Stimulated activated CD4-positive, alpha-beta T cell treated with anti-CD3 and anti-CD28 coated beads, TNF-alpha, amount 100 ng/mL, for 48 hours (primary cell): ENCODE measurements at places on chromosomes 2 and 18.

DNA sequence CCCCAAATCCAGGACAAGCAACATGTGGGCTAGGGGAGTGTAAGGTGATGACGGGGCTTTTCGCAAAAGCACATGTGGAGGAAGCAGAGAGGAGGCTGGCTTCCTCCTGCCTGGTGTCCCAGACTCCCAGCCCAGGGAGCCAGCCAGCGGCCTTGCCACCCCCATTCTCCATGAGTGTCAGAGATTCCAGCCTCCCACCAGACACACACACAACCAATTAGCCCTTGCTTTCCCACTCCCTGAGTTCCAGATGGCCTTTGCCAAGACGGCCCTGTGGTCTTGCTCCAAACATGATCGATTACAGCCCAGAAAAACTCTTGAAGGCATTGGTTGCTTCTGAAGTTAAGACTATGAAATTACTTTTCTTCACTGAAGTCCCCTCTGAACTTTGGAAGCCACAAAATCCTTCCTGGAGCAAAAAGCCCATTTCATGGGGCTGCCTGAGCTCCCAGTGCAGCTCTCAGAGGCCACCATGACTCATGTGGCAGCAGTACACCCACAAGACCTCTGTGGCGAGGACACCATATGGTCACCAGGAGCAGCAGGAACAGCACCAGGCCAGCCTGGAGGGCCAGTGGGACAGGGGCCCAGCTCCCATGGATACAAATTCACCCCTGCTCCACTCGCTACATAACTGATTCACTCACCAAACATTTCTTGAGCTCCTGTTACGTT lies 69.1 kb upstream of the PID1 start:
- DNase-seq = no peak

DNA sequence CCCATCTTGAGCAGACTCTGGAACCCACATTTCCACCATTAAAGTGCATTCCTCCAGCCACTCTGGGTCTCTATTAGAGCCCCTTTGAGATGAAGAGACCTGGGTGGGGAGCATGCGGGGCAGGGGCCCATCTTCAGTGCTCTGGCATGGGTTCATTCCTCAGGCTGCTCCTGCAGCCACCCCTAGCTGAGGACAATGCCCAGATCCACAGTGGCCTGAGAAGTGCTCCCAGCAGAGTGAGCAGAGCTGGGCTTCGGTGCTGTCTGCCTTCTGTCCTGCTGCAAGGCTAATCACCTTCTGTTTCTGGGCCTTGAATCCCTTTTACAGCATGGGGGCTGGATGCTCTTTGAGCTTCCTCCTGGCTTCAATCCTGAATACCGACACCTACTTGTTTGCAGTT lies 169.8 kb downstream of the TRIM43 start:
- DNase-seq = no peak

DNA sequence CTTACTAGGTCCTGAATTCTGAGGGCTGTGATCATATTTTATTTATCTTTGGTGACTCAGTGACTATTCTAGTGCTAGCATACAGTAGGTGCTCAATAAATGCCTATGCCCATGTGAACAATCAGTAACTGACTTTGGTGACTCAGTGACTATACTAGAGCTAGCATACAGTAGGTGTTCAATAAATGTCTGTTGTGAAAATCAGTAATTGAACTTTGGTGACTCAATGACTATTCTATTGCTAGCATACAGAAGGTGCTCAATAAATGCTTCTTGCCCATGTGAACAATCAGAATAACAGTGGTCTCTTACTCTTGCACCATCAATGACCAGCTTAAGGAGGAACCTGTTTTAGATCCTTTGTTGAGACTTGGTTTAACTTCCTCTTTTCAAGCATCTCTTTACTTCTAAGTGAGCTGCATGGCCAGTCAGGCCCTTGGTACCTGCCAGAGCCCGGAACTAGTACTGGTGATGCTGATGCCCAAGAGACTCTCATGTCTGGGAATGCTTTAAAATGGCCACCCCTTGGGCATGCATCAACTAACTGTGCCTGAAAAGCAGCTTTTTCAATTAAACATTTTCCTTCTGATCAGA lies 214.9 kb upstream of the SPRED2 start:
- DNase-seq = no peak

GRCh38 chr2:49251766-49252165 lies 97.5 kb upstream of the FSHR start:
- DNase-seq = no peak

DNA sequence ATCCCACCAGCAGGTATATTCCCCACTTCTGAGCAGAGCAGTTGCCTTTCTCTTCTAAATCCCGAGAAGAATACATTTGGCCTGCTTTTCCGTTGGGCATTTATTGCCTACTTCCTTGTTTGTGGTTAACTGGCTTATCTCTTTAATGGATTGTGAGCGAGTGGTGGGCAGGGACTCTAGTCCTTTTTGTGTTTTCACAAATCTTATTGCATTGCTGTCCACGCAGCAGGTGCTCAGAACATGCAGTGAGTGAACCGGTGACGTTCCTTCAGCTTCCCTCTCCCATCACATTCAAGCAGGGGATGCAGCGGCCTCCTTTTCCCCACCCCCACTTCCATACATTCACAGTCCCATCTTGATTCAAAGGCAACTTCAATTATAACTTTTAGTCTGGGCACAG lies 28.9 kb upstream of the GAREM2 start:
- no peak for DNase-seq

DNA sequence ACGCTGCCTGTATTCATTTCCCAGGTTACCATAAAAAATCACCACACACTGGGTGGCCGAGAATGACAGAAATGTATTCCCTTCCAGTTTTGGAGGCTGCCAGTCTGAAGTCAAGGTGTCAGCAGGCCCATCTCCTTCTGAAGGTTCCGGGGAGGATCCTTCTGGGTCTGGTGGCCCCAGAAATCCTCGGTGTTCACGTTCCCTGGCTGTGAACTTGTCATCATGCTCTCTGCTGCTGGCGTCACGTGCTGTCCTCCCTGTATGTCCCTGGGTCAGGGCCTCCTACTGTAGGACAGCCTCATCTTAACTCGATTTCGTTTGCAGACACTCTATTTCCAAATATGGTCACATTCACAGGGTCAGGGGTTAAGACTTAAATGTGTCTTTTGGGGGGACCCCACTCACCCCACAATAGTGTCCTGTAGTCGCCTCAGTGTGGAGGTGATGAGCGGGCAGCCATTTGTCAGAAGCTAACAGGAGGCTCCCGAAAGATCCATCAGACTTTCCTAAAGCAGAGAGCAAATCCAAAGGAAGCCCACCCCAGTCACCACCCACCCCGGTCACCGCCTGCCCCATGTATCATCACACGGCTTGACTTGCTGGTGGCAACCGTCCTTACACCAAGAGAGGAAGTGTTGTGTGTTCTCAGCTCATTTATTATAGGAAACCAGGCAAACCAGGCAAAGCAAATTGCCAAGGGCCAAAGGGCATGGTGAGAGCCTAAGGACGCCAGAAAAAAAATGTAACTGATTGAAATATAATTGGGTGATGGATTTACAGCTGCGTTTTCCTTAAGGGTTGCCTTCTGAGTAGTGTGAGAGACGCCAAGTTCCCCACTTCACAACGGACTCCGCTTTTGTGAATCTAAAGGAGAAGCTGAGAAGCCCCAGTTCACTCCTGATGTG lies 148.8 kb upstream of the ZNF236 start:
- no peak for DNase-seq

- no peak for DNase-seq
Observed at GRCh38 chr2:46683541-46683940, 204.2 kb downstream of the TMEM247 start.

- DNase-seq = no peak
Observed at GRCh38 chr2:239462671-239463506, 62.1 kb upstream of the HDAC4 start.

- DNase-seq = no peak
Observed at GRCh38 chr18:54075689-54076088, 148.8 kb downstream of the MBD2 start.
